ENCODE measurements at places on chromosomes 5 and 9. TPM values are rescaled to one million over a fixed set of nuclear protein-coding genes. Genes with fewer than 3 reads are reported as not detected.

DNA sequence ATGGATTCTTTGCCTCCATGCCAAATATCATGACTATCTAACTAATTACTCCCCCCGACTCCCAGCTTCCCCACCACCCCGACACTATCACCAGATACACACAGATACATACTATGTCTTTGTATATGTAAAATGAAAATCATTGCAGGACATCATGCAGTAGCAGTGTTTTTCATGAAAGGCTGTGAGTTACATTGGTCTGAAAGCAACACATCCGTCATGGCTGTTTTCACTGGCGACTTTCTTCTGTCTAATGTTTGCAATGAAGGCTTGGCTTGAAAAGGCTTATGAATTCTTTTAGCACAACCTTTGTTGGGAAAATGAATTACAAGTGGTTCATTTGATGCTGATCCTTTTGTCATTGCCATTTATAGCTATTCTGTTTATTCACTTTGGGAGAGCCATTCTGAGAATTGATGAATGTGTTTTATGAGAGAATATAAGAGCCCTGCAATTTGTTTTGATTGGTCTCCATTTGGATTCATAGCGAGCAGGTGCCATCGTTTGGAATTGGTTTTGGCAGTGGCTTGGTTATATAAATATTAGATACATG lies 103.4 kb downstream of the PIP5K1B start:
- no peak for DNase-seq

DNA sequence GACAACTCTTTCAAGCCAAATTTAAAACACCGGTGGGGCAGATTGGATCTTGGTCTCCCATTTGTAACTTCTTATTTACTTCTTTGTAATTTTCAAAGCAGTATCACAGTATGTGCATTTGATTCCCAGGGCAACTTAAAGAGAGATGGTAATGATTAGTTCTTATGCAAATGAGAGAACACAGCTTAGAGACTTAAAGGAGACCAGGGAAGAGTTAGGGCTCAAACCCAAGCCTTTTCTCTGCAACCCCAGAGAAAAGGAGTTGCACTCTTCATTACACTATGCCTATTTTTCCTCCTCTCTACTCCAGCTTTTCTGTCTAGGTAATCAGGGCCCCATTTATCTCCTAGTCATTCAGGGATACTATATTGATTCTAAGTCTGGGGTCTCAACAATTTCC lies 237.8 kb upstream of the NMUR2 start:
- no peak for DNase-seq

DNA sequence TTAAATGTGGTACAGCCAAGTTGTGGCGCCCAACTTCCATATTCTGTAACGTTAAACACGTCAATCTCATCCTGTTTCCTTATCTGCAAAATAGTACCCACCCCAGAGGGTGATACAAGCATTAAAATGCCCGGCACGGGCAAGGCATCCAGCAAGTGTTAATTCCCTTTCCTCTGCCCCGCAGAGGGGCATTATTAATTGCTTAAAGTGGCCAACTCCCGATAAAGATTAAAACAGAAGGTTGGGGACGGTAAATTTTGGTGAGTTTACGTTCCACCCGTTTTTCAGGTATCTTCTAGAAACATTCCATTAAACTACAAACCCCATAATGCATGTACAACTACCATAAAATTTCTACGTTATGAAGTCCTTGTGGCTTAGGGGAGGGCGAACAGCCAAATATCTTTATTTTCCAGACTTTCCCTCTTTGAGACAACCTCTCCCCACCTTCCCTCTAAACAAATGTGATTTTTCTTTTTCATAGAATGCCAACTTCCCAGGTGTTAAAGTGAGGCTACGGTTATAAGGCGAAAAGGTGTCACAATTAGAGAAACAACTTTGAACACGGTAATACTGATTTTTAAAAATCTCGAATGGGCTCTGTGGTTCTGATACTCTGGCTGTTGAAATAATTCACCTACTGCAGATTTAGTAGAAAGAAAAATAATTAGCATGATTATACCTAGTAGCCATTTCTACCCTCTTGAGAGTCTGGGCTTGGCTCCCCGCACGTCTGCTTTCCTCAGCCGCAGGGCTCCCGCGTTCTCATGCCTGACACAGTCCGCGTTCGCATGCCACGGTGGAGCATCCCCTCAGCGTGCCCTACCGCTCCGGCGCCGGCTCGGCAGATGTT lies 1.2 kb upstream of the GPBP1 start:
- peak; percentile 16 for DNase-seq

- no peak for DNase-seq
Measured at GRCh38 chr5:171175746-171176145, 133.3 kb upstream of the TLX3 start.

DNA sequence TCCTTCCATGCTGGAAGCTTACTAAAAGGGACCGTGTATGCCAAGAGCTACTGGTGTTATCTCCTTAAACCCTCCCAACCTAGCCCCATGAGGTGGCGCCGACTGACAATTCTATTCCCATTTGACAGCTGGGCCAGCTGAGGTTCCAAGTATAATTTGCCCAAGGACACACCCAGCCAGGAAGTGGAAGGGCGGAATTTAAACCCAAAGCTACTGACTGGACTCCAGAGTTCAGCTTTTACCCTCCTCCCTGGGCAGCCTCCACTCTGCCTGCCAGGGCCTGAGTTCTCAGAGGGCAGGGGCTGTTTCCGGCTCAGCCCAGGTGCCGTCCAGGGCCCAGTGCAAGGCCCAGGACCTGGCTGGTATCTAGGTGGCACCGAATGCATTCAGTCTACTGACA lies 71.8 kb downstream of the C9orf50 start:
- DNase-seq = no peak

GRCh38 chr9:26520141-26520540 lies 372.5 kb downstream of the CAAP1 start:
- DNase-seq = no peak

DNA sequence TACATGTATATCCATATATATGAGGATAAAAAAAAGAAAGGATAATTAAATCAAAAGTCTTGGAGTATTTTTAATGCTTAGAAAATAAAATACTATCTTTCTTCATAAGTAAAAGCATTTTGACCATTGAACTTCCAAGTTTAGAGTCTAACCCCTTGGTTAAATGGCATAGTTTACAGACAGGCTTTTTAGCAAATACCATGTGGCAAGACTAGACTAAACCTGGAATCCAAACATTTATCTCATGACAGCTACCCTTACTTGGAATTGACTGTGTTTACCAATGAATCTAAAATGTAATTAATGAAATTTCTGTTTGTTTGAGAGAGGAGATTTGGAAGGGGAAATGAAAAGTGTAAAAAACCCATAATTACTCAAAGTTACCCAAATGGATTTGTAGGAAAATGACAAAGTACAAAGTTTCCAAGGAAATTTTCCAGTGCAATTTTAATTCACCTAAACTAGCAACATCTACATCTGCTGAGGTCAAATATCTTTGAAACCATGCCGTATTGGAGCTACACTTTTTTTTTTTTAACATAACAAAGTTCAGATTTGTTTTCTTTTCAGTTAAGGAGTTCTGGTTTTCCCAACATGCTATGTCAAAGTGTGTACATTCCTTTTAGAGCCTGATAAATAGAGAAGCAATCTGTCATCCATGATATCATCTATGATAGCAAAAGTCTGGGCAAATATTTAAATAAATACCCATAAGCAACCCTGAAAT lies 272.1 kb upstream of the DAB2 start:
- no peak for DNase-seq

- no peak for DNase-seq
Measured at GRCh38 chr9:96425500-96426169, 7.5 kb upstream of the ZNF367 start.

- no peak for DNase-seq
Measured at GRCh38 chr9:9556865-9557803, 1055.7 kb downstream of the PTPRD start.

DNA sequence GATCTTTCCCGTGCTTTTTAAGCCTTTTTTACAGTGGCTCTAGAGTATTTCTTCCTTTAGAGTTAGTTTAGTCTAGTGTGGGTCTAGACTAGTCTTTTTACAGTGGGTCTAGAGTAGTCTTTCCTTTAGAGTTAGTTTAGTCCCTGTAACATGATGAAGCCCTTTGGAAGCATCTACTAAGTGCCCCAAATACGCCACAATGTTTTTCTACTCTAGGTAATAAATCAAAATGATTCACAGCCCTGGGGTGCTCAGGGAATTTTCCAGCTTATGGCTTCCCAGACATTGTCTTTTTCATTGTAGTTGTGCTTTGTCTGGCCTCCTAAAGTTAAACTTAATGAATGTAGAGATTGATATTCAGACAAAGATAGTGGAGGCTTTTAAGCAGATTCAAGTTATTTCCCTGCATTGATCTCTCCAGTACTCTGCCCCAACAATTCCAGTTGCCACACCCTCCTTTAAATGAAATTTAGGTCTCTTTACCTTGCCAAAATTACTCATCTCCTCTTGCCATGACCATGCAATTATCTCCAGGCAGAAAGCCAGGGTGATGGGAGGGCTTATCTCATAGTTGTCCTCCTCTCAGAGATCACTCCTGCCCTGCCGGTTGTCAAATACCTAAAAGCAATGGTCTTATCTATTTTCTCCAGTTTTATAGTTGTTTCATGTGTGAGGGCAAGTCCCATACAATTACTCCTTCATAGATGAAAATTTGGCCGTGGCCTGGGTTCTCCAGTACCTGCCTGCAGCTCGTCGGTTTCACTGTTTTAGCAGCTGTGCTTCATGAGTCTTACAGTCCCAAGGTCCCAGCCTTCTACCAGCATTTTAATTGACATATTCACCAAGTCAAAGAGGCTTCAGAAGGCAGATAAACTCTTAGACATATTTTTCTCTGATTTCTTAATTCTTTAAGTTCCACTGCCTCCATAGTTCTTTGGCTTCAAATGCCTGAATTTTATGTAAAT lies 794.0 kb upstream of the COX7C start:
- DNase-seq = no peak

GRCh38 chr9:112119225-112120029 lies 55.7 kb downstream of the SUSD1 start:
- DNase-seq = peak; percentile 86

GRCh38 chr5:62631909-62632580 lies 53.4 kb downstream of the LRRC70 start:
- DNase-seq = no peak

DNA sequence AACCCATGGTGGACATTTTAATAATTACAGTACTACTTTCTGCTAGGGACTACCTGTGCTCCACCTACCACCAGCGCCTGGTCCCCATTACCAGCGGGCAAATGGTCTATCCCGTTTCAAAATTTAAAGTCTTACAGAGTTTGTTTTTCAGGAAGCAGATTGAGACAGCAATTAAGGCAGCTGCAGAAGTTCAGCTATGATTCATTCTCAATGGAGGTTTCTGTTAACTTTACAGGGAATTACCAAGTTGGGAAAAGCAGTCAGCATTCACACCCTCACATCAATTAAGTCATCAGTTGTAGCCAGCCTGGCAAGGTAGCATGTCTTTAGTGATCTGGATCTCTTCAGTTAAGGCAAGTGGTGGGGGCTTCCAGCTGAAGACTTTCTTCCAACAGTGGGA lies 410.6 kb upstream of the DAB2 start:
- DNase-seq = no peak

DNA sequence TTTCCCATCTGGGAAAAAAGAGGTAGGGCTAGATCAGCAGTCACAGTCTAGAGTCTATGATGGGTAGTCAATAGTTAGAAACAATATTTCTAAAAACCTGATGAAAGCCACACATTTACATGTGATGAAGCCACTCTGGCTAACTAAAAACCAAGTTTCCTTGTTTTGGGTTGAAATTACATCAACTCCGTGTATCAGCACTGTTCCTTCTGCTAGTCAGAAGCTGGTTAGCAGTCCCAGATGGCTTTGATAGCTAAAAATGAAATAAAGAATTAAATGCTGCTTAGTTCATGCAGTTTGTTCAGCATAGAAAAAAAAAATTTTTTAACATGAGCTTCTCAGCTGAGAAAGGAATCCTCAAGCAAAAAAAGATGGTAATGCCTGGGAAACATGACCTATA lies 136.7 kb downstream of the FAM114A2 start:
- no peak for DNase-seq

RGS7BP gene
- not detected for polyA plus RNA-seq

IL7R gene
- 0.47 TPM for polyA plus RNA-seq

RECK gene
- polyA plus RNA-seq = 13.7 TPM

PCDHGA10 gene
- 3.9 TPM for polyA plus RNA-seq
